NCI-H1048 (cell line): ENCODE measurements at places on chromosomes 7 and 10.

DNA sequence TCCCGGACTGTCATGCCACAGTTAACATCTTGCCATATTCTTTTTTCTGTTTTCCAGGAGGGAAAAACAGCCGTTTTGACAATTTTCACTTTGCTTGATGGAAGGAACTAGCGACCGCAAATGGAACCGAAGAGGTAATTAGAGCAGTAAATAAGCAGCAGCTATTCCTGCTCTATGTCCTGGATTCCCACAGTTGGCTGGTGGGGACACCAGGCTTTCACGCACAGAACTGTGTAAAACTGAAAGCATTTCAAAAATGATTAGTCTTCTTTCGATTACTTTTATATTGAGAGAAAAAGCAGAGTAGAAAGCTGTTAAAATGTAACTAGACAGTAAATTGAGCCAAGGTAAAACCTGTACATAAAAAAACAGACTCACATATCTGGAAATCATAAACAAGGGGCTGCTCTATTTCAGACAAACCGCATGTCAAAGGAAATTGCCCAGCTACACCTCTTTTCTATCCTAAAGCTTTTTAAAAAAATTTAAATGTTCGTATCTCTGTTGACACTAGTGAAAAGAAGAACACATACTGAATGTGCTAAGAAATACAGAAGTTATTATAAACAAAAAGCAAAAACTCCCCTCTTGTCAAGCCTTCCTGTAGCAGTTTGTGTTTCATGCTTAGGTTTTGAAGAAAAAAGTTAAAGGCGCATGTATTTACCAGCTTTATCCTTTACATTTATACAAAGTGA is 93.4 kb downstream of the RNF216 start:
- DNase-seq: no peak

GRCh38 chr7:45451342-45452035 is 122.7 kb upstream of the ADCY1 start:
- no peak for DNase-seq

DNA sequence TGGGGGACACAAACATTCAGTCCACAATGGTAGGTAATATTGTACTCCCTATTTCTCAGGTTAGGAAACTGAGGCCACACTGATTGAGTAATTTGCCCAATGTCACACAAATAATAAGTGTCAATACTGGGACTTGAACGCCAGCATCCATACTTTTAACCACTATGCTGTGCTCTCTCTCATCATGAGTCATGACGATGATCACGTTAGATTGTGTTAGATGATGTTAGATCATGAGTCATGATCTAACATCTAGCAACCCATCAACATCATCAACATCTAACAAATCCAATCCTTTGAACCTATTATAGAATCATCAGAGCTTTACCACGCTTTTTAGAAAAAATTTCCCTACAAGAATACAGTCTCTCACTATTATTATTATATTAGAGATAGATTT is 28.1 kb upstream of the HERPUD2 start:
- no peak for DNase-seq

DNA sequence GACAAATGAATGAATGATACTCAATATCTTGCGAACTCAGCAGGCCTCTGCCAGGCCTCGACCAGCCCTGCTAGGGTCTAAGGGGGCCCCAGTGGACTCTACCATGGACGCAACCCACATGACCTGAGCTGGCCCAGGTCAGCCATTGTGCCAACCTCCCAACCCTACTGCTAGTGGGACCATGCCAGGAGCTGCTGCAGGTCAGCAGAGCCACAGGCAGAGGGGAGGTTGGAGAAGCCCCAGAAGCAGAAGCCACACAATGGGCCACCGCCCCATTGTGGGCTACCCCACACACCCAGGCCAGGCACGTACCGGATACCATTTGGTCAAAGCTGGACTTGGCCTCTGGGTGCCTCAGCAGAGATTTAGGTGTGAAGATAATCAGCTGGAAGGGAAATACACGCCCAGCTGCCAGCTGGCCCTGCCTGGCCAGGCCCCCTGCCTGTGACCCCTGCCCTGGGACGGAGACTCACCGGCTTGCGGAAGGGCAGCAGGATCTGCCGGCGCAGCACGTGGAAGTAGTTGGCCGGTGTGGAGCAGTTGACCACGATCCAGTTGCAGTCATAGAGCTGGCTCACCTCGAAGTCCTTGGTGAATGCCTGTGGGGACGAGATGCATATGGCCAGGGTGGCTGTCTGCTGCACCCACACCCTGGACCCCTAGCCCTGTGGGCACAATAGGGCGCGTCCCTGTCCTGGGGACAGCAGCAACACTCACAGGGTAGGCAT is 24.5 kb downstream of the OGDHL start:
- no peak for DNase-seq

DNA sequence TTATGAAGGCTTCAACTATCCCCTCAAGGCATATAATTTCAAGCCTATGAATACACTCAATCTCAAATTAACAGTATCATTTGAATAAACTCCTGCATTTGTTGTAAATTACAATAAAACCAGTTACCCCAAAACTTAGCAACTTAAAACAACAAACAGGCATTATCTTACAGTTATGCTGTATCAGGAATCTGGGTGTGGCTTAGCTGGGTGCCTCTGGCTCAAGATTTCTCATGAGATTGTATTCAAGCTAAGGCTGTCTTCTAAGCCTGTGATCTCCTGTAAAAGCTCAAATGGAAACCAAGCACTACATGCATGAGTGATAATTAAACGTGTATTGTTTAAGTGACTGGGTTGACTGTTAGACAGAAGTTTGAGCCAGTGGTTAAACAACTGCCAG is 341.0 kb upstream of the PHF14 start:
- DNase-seq: no peak

GRCh38 chr7:92997152-92997551 is 120.6 kb downstream of the SAMD9 start:
- no peak for DNase-seq

GRCh38 chr7:39271402-39271801 is 293.7 kb downstream of the POU6F2 start:
- DNase-seq: no peak

GRCh38 chr10:125232841-125233240 is 72.5 kb upstream of the CTBP2 start:
- DNase-seq: no peak

- DNase-seq: no peak
Measured at GRCh38 chr10:131570716-131571307, 259.3 kb upstream of the TCERG1L start.

DNA sequence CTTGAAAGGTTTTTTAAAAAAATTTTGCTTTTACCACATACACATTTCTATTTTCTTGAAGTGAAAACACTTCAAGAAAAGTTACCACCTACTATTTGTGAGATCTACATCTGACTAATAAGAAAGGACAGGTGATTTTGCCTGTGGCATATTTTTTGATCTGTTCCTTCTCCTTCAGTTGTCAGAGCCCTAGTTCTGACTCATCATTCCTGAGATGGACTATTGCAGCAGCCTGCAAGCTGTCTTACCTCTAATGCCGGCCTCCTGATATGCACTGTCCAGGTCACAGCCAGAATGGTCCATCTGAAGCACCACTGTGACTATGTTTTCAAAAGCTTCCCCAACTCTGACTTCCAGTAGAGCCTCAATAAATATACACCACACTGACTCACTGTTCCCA is 28.2 kb upstream of the ANK3 start:
- no peak for DNase-seq

GRCh38 chr10:1074052-1074747 is 18.0 kb downstream of the WDR37 start:
- DNase-seq: no peak

GRCh38 chr10:125551247-125551646 is 131.7 kb downstream of the TEX36 start:
- no peak for DNase-seq

DNA sequence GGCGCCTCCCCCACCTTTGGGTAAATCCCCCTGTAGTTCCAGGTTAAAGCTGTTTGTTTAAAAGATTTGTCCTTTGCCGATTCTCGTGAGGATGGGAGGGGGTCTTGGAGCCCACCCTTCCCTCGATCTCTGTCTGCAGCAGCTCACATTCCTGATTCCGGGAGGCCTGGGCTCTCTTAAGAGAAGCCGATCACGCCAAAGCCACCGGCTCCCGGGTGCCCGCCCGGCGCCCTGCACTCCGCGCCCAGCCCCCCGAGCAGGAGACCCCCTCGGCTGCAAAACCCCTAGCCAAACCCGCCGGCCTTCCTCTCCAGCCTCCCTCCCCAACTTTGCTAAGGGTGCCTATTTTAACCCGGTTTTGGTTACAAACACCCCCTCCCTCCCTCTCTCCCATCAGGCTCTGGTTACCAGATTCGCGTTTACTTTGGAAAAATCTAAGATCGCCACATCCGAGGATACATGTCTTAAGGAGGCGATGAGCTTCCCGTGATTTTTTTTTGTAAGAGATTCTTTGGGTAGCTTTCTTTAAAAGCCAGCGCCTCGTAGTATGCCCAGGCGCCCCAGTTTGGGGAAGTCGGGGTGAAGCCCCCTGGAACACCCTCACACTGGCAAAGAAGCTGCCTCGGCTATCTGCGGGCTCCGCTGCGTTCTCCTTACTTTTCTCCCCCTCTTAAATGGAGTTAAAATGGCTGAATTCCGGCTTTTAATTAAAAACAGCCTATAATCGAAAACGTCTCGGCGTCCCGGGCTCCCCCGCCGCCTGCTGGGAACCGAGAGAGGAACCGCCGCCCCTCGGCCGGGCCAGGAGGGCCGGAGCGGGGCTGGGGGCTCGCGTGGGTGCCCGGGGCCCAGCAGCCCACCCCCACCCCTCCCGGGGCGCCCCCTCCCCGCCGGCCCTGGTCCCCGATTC is 983 bp downstream of the TNRC18 start:
- no peak for DNase-seq

- DNase-seq: no peak
Measured at GRCh38 chr7:23422909-23423308, 47.4 kb downstream of the IGF2BP3 start.

- DNase-seq: no peak
Measured at GRCh38 chr7:36075561-36075960, 77.5 kb upstream of the EEPD1 start.

- DNase-seq: no peak
Measured at GRCh38 chr7:47954231-47954911, 6.1 kb upstream of the PKD1L1 start.

DNA sequence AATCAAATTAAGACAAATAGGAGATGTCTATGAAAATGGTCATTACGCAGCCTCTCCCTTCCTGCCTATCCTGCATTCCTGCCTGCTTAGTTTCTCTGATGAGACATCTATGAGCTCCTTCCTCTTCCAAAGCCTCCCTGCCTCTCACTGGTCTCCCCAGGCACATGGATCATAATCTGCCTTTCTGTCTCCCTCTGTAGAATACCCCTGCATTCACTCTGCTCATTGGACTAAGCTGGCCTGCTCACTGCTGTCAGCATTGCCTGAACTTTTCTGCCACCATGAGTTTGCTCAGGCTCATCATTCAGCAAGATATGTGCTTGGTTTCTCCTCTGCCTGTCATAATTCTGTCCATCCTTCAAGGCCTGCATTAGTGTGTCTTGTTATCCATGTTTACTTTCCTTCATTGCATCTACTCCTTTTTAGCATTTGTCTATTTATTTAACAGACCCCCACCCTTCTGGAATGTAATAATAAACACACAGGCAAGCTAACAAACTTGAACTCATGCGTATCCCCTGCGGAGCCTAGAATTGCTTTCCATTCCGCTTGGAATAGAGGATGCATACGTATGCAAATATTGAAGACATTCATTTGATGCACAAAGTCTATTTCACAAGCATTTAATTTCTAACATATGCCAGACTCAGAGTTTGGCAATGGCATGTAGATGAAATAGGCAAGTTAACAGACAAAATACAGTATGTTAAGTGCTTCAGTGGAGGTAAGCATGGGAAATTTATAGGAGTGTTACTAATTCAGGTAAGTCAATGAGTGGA is 88.3 kb downstream of the PTPRZ1 start:
- DNase-seq: no peak

DNA sequence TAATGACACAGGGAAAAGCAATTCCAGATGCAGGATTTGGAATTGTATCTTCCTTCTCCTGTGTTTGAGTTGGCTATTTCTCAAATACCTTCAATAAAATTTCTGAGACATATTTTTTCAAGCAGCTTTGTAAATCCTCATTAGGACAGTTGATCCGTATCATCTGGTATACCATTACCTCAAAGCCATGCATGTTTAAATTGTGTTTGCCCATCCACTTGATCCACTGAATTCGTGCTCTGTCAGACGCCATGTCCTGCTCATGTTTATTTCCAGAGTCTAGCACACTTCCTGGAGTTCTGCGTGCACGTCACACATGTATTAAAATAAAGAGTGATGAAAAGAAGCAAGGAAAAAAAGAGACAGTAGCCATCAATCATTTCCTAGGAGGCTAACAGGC is 141.8 kb upstream of the CDC14C start:
- no peak for DNase-seq

DNA sequence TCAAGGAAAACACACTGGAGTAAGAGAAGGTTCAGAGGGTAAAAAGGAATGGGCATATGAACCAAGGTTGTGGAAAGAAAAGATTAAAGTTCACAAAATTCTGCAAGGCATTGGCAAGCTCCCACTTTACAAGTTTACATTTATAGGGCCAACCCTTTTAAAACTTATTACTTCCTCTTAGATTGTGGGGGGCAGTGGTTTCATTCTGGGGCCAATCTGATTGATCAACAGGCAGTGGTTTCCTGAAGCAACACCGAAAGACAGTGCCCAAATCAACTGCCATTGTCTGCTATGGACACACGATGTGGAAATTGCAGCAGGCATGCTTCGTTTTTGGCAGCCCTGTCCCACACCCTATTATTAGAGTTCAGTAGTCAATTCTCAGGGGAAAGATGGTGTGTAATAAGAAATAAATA is 154.0 kb downstream of the SGMS1 start:
- no peak for DNase-seq

GRCh38 chr7:47778153-47778661 is 170.1 kb downstream of the PKD1L1 start:
- no peak for DNase-seq

DNA sequence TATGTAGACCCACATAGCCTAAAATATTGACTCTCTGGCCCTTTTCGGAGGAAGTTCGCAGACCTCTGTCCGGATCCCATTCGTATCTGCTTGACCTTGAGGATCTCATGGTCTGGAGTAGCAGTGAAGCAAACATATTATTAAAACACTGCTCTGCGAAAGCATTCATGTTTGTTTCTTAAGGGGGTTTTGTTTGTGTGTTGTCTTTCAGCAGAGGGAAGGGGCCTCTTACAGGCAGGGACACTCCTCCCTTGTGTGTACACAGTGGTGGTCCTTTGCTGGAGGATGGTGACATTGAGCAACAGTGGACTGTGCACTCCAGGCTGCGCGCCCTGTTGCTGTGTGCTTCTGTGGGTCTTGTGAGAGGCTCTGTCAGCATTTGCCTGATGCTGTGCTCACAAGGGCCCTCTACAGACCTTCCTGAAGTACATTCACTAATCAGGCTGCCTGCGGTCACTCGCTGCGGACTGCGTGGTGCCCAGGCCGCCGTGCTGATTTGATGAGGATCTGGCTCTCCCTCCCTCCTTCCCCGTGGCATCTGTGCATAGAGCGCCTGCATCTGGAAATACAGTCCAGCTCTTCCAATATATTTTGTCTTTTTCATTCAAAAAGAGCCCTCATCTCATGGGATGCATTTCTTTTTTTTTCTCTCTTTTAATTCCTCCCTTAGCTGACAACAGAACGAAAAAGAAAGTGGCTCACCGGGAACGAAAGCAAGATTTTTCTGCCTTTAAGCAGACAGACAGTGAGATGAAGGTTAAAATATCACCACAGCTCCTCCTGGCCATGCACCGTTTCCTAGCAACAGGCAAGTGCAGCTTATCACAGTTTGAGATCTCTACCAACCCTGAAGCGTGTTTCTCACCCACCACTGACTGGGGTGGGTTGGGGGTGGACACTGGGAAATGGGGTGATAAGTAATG is 135.8 kb downstream of the CNNM2 start:
- no peak for DNase-seq
